Activated CD4-positive, alpha-beta T cell treated with anti-CD3 and anti-CD28 coated beads for 48 hours (primary cell): ENCODE measurements at places on chromosomes 12 and 14.

GRCh38 chr12:9699269-9699897 is 29.9 kb downstream of the CLEC2D start:
- no peak for DNase-seq

DNA sequence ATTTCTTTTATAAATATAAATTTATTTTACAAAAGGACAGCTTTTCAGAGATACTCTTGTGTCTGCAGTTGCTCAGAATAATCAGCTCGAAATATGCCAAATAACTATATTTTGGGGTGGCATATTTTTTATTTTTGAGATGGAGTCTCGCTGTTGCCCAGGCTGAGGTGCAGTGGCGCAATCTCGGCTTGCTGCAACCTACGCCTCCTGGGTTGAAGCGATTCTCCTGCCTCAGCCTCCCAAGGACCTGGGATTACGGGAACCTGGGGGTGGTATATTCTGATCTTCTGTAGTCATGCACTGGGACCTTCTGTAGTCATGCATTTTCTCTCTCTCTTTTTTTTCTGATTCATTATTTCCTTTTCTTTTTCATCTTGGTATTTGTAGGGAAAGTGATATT is 135.0 kb upstream of the AMIGO2 start:
- peak; percentile 75 for DNase-seq

- DNase-seq: peak; percentile 59
These were observed at the start of gene FAR2 for GRCh38 chr12:29148911-29149690. Gene FAR2, plus strand, starts transcription at chr12:29149278. Its CDS starts 121,172 bp downstream, at chr12:29270450.

GRCh38 chr12:38417101-38417500 is 100.5 kb downstream of the ALG10B start:
- DNase-seq: no peak
